ENCODE measurements at places on chromosomes 7 and 10. TPM values are rescaled to one million over a fixed set of nuclear protein-coding genes. Genes with fewer than 3 reads are reported as not detected.

Gene TMEM140
- 26.5 TPM for total RNA-seq

- peak; percentile 56 for DNase-seq
- no peak overlapping the region for H3K27ac ChIP-seq
- peaks cover 4% of the 10 kb centered on the region for H3K27me3 ChIP-seq
- no peaks in the 10 kb centered on the region for H3K36me3 ChIP-seq
- no peaks in the 10 kb centered on the region for H3K4me1 ChIP-seq
Measured at GRCh38 chr10:80924063-80924952, 386.6 kb downstream of the SH2D4B start.

DNA sequence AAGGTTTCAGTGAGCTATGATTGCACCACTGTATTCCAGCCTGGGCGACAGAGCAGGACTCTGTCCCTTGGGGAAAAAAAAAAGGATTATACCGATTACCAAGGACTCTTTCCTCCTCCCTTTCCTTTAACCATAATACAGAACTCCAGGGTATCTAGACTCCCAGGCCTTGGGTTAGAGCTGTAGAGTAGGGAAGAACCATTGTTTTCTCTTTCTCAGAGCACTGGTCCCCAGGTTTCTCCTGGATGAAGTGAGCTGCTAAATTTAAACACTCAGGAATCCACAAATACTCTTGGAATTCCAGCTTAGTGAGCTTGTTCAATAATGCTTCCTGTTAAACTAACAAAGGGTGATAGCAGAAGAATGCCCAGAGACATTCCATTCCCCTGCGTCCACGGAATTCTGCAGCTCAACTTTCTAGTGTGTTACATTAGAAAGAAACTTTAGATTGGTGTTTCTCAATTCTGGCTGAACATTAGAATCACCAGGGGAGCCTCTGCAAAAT is 14.6 kb upstream of the RPEL1 start:
- no peak overlapping the region for H3K4me3 ChIP-seq
- no peaks in the 10 kb centered on the region for H3K27me3 ChIP-seq
- peaks cover 32% of the 10 kb centered on the region for H3K4me1 ChIP-seq

DNA sequence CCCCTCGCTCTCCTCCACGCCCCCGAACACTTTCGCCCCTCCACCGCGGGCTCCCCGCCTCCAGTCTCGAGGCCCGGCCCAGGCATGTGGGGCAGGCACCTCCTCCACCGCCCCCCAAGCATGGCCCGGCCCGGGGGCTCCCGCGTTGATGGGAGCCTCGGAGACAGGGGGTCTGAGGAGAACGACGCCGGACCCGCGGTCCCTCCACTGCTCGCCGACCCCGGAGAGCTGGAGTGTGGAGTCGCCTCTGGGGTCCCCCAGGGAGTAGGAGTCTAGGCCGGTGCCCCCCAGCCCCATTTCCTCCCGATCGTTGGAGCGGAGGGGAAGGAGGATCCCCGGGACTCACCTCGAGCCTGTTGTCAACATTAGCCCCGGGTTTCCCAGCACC is 206 bp downstream of the UPF2 start:
- peak overlapping the region; percentile 98 for H3K27ac ChIP-seq
- DNase-seq = no peak
- no peaks in the 10 kb centered on the region for H3K36me3 ChIP-seq
- peaks cover 5% of the 10 kb centered on the region for H3K4me1 ChIP-seq

Gene SFTPA1
- total RNA-seq = not detected

GRCh38 chr10:14261336-14261735 is 69.4 kb downstream of the FRMD4A start:
- H3K4me1 ChIP-seq = no peaks in the 10 kb centered on the region
- H3K4me3 ChIP-seq = no peak overlapping the region
- no peak overlapping the region for H3K27ac ChIP-seq
- H3K27me3 ChIP-seq = peaks cover 8% of the 10 kb centered on the region
- no peak for DNase-seq

Gene GIMAP6
- total RNA-seq = 87.8 TPM

DNA sequence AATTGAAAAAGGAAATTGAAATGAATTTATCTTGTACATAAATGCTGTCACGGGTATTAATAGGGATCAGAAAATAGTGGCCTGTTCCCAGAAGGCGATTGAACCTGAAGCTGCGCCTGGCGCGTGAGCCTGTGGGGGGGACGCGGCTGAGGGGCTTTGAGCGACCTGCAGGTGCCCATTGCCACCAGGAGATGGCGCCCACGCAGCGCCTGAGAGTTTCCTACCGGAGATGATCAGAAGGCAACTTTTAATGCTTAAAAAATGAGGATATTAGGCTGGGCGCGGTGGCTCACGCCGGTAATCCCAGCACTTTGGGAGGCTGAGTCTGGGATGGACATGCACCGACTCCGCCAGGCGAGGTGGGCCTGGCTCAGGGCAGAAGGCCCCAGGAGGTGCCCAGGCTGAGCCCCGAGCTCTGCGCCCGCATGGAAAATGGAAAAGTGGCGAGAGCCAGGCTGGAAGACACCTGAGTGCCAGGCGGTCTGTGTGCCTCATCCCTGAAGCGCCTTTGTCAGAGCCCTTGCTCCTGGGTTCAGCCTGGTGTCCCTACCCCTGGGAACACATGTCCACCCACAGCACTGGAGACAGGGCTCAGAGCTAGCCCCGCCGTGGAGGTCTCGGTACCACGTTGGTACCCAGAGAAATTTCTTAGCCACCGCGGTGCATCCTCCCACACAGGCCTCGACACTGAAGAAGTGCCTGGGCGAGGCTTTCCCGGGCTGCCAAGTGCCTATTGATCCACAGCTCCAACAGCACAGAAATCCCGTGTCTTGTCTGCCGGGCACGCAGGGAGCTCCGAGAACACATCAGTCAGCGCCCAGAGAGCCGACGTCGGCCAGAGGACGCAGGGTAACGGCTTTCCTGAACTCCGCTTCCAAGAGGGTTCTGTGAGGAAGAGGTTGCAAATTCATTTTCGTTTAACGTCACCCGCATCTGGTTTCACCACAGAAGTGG is 117.4 kb downstream of the INPP5A start:
- peak; percentile 68 for DNase-seq
- no peaks in the 10 kb centered on the region for H3K27me3 ChIP-seq
- H3K27ac ChIP-seq = no peak overlapping the region
- H3K4me3 ChIP-seq = no peak overlapping the region
- no peaks in the 10 kb centered on the region for H3K36me3 ChIP-seq

DNA sequence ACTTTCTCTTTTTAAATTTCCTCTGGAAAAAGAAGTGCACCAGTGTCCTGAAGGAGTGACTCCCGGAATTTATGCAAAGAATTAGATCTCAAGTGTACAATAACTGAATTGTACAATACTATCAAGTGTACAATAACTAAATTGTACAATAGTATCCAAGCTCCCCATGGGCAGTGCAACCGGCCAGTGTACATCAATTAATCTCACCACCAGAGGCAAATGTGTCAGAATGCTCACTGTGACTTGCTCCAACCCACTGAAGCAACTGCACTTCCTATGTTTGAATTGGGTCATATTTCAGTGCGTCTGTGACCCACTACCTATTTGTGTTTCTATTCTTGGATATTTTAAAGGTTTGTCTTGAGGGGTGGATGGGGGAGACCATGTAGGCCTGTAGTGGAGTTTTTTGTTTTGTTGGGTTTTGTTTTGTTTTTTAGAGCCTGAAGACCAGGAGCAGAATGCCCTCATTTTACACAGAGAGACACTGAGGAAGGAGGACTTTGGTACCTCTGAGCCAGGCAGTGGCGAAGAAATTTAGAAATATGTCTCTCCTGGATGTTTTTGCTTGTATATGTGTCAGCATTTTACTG is 78.5 kb upstream of the CTTNBP2 start:
- no peaks in the 10 kb centered on the region for H3K4me1 ChIP-seq
- H3K27me3 ChIP-seq = no peaks in the 10 kb centered on the region
- no peak overlapping the region for H3K27ac ChIP-seq
- H3K36me3 ChIP-seq = no peaks in the 10 kb centered on the region

Gene ADGRA1
- not detected for total RNA-seq

- no peaks in the 10 kb centered on the region for H3K4me1 ChIP-seq
- H3K4me3 ChIP-seq = no peak overlapping the region
- no peak overlapping the region for H3K27ac ChIP-seq
- DNase-seq = no peak
Measured at GRCh38 chr7:7830122-7830878, 111.9 kb upstream of the RPA3 start.

GRCh38 chr7:99106821-99107241 is 37.1 kb downstream of the SMURF1 start:
- peak; percentile 23 for DNase-seq
- no peaks in the 10 kb centered on the region for H3K27me3 ChIP-seq
- H3K36me3 ChIP-seq = no peaks in the 10 kb centered on the region
- peaks cover 54% of the 10 kb centered on the region for H3K4me1 ChIP-seq
- no peak overlapping the region for H3K4me3 ChIP-seq

- H3K4me1 ChIP-seq = no peaks in the 10 kb centered on the region
- DNase-seq = no peak
- no peak overlapping the region for H3K27ac ChIP-seq
Measured at GRCh38 chr10:126661841-126662515, 8.5 kb downstream of the C10orf90 start.

Gene OPALIN
- total RNA-seq = not detected

DNA sequence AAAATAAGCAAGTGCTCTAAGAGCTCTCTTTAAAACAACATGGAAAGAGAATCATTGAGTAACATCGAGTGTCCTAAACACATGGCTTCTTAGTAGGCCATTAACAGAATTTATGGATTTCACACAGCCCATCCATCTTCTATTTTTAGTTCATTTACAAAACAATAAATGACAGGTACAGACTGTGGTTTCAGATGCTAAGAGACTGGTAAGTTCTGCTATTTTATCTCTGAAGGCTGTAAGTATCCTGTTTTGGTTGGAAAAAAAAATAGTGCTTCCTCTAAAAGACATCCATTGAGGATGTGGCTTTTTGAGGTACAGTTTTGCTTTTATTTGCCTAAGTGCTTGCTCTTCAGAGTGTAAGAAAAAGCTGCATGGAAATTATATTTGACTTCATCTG is 27.4 kb upstream of the GNAI1 start:
- no peaks in the 10 kb centered on the region for H3K27me3 ChIP-seq
- peak; percentile 59 for DNase-seq
- H3K4me3 ChIP-seq = no peak overlapping the region
- peaks cover 28% of the 10 kb centered on the region for H3K4me1 ChIP-seq
- H3K27ac ChIP-seq = peak overlapping the region; percentile 58

- H3K4me1 ChIP-seq = no peaks in the 10 kb centered on the region
- no peak overlapping the region for H3K27ac ChIP-seq
- peaks cover 4% of the 10 kb centered on the region for H3K36me3 ChIP-seq
- H3K4me3 ChIP-seq = no peak overlapping the region
Measured at GRCh38 chr7:130970696-130971095, 236.7 kb upstream of the KLF14 start.

GRCh38 chr10:51389415-51390321 is 309.7 kb downstream of the CSTF2T start:
- no peaks in the 10 kb centered on the region for H3K4me1 ChIP-seq
- H3K36me3 ChIP-seq = no peaks in the 10 kb centered on the region
- DNase-seq = peak; percentile 48
- H3K27ac ChIP-seq = no peak overlapping the region
- no peaks in the 10 kb centered on the region for H3K27me3 ChIP-seq
